HEK293T (cell line): ENCODE measurements at places on chromosomes 4 and X.

DNA sequence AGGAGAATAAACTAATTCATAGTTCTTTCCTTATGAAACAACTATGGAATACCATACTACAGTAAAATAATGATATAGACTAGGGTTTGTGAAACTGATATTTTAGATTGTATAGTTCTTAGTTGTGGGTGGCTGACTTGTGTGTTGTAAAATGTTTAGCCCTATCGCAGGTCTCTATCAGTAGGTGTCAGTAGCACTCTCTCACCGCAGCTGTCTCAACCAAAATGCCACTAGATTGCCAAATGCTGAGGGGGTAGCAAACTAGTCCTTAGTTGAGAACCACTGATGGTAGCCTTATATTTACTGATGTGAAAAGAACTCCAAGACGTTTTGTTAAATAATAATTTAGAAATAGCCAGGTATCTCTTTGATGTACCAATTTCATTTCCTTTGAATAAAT lies 48.1 kb downstream of the RHOXF2B start:
- no peak for DNase-seq

DNA sequence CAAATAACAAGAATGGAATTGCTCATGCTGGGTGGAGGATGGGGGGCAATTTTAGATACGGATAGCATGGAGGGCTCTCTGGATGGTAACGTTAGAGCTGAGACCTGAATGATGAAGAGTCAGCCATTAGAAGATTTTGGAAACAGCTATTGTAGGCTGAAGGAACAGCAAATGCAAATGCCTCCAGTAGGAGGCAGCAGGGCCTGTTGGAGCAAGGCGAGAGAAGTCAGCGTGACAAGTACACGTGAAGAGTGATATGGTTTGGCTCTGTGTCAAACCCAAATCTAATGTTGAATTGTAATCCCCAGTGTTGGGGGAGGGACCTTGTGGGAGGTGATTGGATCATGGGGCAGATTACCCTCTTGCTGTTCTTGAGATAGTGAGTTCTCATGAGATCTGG lies 59.3 kb upstream of the SOD3 start:
- no peak for DNase-seq

- DNase-seq = peak; percentile 21
Observed at GRCh38 chr4:77699731-77700210, 94.2 kb downstream of the CXCL13 start.

DNA sequence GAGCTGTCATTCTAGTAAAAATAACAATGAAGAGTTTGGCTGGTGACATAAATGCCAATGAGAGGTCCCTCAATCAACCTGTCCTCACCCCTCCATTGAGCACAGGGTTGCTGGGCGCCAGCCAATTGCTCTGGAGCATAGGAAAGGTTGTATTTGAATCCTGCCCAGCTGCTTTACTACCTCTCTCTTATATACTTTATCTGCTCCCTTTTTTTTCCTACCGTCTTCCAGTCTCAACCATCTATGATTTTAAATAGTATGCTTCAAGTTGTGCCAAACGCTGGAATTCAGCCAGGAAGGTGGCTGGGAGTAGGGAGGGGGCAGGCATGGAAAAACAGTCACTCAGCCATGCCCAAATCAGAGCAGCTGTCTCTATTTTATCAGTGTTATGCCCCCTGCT lies 153.8 kb downstream of the NR3C2 start:
- no peak for DNase-seq

DNA sequence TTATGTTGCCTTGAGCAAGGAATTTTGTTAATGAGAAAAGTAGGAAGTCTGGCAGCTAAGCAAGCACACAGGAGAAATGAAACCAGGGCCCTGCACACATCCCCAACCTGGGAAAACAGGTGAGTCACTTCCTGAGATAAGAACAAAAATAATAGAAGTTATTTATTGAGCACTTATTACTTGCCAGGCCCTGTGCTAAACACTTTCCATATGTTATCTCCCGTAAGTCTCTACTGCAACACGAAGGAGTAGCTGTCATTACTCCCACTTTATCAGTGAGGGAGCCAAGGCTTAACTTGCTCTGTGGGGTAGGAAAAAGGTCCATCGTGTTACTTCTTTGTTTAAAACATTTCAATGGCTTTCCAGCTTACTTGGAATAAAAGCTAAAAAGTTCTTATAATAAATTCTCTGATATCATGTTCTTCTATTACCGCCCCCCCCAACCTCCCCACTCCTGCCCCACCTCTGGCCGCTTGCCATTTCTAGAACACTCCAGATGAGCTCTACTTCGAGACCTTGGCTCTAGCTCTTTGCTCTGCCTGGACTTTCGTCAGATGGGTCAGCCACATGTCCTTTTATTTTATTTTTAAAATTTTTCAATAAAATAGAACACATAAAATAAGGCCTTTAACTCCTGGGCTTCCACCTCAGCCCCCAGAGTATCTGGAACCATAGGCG lies 36.3 kb upstream of the PLAC8 start:
- DNase-seq = no peak

- no peak for DNase-seq
Observed at GRCh38 chrX:17154001-17154400, 207.5 kb downstream of the REPS2 start.

- DNase-seq = no peak
Observed at GRCh38 chrX:109283870-109284269, 198.0 kb downstream of the GUCY2F start.
